ENCODE measurements at places on chromosomes 5 and 9.

- DNase-seq: no peak
Measured at GRCh38 chr9:33139421-33140228, 27.5 kb downstream of the B4GALT1 start.

- DNase-seq: no peak
Measured at GRCh38 chr9:79184831-79185230, 386.9 kb upstream of the TLE4 start.

GRCh38 chr5:155884041-155884440, 442.9 kb upstream of the SGCD start:
- DNase-seq: no peak

- DNase-seq: no peak
Measured at GRCh38 chr5:10153808-10154537, 95.7 kb downstream of the ATPSCKMT start.

GRCh38 chr5:135019314-135019713, 14.7 kb downstream of the PITX1 start:
- no peak for DNase-seq

GRCh38 chr5:163338-163620, 28.0 kb upstream of the LRRC14B start:
- DNase-seq: no peak

GRCh38 chr5:178831049-178831448, 28.7 kb upstream of the ZNF354B start:
- no peak for DNase-seq

DNA sequence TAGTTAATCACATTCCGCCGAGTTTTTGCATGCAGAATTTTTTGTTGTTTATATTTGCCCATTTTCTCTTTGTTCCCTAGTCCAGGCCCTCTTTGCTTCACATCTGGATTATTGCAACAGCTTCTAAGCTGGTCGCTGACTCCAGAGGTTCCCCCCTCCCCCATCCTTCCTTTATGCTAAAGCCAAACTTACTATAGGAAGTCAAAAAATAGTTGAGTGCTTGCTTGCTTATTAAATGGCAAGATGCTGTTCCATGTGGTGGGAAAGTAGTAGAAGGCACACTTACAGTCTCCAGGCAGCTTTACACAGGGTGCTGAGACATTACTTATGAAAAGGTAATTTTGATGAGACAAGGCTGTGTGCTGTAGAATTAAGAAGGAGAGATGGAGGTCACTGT, 1.3 kb downstream of the ZBTB34 start:
- DNase-seq: no peak

DNA sequence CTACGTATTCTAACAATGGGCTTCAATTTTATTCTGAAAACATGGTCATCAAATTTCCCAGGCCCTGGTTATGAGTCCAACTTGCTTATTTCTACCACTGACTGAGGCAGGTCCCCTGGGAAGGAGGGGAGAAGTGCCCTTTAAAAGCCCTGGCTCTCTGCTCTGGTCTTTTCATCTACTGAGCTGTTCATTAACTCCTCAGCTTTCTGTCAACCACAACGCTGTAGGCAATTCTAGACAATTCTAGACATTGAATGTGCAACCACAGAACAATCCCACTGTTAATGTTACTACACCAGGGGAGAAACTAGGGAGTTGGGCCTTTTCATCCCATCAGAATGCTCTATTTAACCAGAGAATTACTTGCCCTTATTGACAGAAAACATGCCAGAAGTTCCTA, 10.0 kb downstream of the MOCS2 start:
- DNase-seq: no peak
